OCI-M1 (cell line): ENCODE measurements at places on chromosomes 13 and 19.

GRCh38 chr19:40344422-40344821 is 3.8 kb downstream of the C19orf47 start:
- no peak for DNase-seq

- DNase-seq = no peak
Observed at GRCh38 chr13:42298392-42298791, 26.4 kb downstream of the AKAP11 start.

- DNase-seq = peak; percentile 40
Observed at GRCh38 chr13:41411522-41411921, 45.8 kb upstream of the RGCC start.

GRCh38 chr13:99992949-99993351 is 11.4 kb downstream of the ZIC2 start:
- no peak for DNase-seq

- DNase-seq = no peak
Observed at GRCh38 chr19:472005-472858, 11.4 kb upstream of the SHC2 start.

DNA sequence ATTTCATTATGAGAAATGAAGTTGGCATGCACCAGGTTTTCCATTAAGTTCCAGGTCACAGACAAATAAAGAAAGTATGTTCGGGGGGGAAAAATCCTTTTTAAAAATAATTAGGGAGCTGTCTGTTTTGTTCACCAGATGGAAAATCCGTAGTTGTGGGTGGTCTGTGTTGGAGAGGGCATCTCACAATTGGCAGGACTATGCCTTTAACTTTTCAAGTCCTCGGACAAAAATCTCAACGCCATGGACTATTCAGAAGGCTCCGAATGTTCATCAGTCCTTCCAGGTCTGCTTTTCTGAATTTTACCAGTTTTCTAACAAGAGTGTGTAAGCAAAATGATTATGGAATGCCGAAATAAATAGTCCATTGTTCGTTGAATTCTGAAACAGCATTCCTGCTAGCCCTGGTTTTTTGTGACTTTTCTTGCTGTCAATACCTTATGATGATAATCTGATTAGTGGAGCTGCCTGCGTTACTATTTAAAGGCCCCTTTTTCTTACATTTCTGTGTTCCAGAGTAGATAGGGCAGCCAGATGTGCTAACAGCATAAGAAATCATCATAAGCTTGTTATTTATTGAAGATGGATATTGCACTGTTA is 146.9 kb downstream of the TM9SF2 start:
- DNase-seq = no peak

- no peak for DNase-seq
Observed at GRCh38 chr13:106990594-106990993, 422.7 kb upstream of the ARGLU1 start.

GRCh38 chr19:12987781-12988180 is 7.5 kb upstream of the NFIX start:
- DNase-seq = no peak

- DNase-seq = no peak
Observed at GRCh38 chr13:42394711-42395085, 122.7 kb downstream of the AKAP11 start.

DNA sequence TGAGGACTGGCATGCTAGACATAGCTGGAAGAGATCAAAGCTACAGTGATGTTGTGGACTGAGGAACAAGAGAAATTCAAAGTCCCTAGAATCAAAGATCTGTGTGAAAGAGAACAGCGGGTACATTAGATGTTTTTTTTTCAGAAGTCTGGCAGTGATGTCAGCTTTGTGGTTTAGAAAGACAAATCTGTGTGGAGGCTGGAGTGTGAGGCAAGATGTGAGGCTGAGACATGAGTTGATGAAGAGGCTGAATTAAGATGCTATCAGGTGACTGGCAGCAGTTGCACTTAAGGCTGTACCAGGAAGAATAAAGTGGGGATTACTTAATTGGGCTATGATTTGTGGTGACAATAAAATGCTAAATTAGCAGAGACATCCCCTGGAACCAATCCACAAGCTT is 46.5 kb downstream of the DNAJC3 start:
- DNase-seq = peak; percentile 41
